ENCODE measurements at places on chromosomes 4 and X.

DNA sequence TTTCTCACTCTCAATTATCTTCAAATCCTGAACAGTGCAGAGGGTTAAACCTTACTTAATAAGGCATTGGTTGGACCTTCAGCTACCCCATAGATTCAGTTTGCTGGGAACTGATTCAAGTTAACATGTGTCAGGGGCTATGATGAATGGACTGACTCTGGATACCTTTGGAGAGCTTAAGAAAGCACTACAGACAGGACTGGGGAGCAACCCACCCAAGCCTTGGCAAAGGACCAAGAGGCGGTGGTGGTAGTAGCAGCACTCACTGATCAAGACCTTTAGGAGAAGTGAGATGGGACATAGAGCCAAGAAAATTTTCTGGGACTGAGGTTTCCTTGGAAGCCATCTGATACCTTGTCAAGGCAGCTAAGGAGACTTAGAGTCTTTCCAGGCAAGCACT is 43.0 kb upstream of the TAPT1 start:
- no peak for DNase-seq

DNA sequence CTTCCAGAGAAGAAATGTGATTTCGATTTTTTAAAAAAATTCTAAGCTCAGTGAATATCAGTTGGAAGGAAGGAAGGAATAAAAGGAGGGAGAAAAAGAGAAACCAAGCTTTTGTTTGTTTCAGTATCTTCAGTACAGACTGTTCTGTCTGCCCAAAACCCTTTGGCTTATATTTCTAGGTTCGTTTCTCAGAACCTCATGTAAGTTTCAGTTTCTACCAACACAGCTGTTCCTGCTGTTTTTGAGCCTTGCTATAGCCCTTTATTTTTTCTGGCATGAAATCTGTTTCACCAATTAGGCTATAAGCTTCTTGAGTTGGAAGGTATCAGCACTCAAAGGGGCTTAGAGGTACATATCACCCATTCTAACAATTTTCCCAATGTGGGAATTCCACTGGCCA is 157.9 kb downstream of the GBA3 start:
- DNase-seq: no peak

DNA sequence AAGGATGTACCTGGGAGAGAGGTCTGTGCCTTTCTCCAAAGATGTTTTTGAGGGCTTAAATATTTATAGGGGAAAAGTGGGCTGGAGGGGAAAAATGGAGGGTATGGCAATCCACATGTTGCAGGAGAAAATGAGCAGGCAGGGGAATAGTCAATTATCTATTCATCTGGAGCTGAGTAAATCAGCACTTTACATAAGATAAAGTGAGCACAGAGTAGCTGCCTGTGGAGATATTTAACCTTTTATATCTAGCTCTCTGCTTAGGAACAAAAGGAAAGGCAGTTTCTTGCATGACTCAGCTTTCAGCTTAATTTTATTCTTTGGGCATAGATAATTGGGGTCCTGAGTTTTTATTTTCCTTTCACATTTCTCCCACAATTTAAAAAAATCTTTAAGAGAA is 93.6 kb upstream of the NPY2R start:
- no peak for DNase-seq

DNA sequence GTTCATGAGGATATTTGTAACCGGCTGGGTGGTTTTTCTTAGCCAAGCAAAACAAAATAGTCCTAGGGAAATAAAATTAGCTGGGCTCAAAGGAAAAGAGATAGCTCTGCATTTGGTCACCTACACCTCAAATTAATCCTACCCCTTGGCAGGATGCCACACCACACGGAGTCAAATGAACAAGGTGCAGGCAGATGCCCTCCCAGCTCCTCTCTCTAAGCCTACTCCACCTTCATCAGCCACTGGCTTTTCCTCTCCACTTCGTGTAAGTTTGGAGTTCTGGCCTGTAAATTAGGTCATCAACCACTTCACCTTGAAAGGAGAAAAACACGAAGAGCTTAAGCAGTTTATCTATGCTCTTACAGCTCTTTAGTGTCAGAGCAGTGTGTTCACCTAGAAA is 1.4 kb downstream of the DDIT4L start:
- DNase-seq: no peak

DNA sequence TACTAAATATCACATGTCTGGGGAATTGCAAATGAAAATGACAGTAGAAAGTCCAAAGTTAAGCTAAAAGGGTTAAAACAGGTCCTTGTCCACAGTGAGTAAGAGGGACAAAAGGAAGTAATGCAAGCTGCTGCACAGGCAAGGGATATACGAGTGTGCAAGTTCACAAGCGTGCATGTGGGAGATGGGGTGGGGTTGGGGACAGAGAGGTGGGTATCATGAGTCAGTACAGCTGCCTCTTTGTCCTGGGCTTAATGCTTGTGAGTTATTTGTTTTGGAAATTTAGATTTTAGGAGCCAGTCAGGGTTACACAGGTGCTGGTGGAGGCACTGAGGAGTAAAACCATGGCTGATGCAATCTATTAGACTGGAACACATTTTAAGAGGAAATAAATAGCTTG is 3.3 kb upstream of the GPRASP2 start:
- DNase-seq: no peak

DNA sequence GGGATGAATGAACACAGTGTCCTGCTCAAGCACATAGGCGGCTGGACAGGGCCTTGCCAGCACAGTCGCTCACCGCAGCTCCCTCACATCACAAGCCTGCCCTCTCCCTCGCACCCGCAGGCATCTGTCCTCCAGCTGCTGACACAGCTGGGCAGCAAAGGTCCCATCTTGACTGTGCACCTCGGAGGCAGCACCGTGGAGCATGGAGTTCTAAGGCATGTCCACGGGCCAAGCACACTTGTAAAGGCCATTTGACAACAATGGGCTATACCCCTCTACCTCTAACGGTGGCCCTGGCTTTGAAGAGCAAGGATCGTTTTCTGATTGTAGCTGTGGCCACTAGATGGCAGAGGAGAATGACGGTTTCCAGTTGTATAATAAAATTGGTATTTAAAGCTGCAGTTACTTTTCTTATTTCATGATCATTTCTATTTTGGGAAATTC is 53.8 kb downstream of the APLN start:
- DNase-seq: no peak

All from left ventricle myocardium superior (tissue), 1 donor.